ENCODE measurements at places on chromosomes 3 and 15. TPM values are rescaled to one million over a fixed set of nuclear protein-coding genes. Genes with fewer than 3 reads are reported as not detected.

DNA sequence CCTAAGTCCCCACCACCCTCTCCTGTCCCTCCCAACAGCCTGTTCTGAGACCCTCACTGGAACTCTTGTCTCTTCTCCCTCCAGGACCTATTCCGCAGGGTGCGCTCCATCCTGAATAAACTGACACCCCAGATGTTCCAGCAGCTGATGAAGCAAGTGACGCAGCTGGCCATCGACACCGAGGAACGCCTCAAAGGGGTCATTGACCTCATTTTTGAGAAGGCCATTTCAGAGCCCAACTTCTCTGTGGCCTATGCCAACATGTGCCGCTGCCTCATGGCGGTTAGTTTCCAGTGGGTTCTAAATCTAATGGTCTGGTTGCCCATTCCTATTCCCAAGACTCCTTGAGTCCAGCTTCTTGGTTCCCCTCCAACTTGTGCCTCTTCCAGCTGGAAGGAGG lies 9.3 kb downstream of the EIF4G1 start:
- no peak for DNase-seq

- no peak for DNase-seq
Observed at GRCh38 chr3:45688194-45688881, 858 bp upstream of the SACM1L start.

- DNase-seq, result no peak
Observed at GRCh38 chr15:49852756-49853155, 231.9 kb downstream of the DTWD1 start.

Gene RTP3
- not detected for total RNA-seq

Gene C3orf33
- 2.9 TPM for total RNA-seq

Gene ZWILCH
- total RNA-seq, result 17.3 TPM

DNA sequence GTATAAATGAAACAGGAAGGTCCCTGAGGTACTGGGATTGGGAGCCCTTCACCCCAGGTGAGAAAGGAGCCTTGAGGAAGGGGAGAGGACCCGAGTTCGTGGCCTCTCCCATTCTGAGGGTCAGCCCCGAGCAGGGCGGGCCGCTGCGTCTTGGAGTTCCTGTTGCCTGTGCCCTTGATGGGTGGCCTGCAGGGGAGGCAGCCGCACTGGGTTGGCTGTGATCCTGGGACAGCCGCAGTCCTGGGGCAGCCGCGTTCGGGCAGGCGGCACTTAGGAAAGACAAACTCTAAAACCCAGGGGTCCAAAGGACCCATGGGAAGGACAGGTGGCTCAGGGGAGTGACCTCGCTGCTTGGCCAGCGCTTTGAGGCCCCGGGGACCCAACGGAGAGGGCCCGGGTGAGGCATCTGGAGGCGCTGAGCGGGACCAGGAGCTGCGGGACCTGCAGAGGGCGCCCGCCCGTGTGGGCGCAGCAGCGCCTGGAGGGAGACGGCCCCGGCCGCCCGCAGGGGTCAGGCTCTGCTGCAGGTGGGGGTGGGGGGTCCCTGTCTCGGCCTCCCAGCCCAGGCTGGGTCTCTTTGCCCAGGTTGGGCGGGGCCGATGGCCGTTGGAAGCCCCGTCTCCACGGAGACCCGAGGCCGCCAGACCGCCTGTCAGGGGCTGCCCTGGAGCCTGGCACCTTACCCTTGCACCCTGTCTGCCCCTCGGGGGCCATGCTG lies 65.1 kb downstream of the HMCES start:
- DNase-seq, result no peak

DNA sequence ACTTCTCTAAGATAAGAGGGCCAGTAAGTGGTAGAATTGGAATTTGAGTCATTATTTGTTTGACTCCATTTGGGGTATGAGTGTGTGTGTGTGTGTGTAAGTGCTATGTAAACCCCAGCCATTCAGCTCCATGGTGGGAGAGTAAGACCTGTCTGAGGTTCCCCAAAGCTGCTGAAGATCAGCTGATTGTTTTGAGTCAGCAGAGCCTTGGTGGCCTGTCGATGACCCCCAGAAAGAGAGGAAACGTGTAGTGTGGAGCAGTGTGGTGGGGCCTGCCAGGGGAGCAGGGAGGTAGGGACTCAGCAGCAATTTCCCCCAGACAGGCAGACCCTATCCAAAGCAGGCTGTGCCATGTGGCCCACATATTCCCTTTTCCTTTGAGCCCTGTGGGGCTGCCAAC lies 5.3 kb downstream of the DVL3 start:
- no peak for DNase-seq

DNA sequence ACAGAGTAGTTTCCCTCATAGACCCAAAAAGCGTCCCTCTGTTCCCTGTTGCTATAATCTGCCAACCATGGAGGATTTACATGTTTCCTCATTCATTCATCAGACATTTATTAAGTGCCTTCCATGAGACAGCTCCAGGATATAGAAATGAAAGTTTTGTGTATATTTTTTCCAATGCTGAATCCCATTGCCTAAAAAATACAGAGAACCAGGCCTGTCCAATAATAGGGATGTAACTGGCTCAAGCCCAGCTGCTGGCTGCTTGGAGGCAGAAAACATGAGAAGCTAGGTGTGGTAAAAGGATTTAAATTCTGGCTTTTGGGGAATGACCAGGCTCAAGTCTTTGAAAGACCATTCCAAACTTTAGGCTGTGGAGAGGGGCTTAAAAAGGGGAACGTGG lies 41.5 kb downstream of the RARB start:
- no peak for DNase-seq

DNA sequence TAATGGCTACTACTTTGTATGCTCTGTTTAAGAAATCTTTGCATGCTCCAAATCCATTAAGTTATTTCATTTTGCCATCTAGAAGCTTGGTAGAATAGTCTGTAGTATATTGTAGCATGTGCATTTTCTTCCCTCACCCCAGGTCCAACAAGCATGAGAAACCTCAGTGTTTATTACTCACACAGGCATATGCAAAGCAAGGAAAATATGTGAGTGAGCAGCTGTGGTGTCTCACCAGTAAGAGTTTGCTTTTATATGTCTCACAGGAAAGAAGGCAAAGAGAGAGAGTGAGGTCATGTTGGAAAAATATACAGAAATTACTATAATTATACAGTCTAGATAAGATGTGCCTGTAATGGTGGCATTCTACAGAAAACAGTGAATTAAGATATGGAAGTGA lies 312.5 kb downstream of the C3orf38 start:
- no peak for DNase-seq

DNA sequence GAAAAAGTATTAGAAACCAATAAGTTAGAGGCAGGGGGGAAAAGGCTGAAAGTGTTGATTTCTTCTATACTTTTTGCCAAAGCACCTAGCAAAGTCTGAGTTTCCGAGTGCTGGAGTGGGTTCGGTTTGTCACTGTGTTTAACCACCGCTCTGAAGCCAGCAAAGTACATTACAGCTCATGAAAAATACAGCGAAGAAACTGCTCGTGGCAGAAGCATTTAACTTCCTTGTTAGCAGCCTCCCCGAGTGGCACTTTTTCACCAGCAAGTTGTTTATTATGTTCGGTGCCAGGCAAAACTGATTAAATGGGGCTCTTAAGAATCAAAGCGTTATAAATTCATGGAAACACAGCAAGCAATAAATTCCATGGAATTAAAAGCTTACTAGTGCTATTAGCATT lies 313.6 kb downstream of the FOXP1 start:
- DNase-seq, result no peak

DNA sequence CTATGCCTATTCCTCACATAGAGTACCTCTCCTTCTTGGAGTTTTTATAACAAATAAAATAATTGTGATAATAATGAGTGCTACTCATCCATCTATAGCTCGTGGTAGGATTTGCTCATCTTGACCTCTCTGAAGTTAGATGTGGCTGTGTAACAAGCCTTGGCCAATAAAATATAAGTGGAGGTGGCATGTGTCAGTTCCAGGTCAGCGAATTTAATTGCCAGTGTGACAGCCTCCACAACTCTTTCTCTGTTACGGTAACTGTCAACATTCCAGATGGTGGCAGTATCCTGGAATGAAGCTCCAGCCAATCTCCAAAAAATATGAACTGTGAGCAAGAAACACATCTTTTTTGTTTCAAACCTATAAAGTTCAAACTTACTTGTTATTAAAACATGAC lies 13.8 kb downstream of the CLRN1 start:
- DNase-seq, result no peak

- DNase-seq, result no peak
Observed at GRCh38 chr3:132573797-132574211, 23.3 kb upstream of the ACKR4 start.

- DNase-seq, result no peak
Observed at GRCh38 chr3:157912514-157913451, 193.4 kb downstream of the SHOX2 start.

DNA sequence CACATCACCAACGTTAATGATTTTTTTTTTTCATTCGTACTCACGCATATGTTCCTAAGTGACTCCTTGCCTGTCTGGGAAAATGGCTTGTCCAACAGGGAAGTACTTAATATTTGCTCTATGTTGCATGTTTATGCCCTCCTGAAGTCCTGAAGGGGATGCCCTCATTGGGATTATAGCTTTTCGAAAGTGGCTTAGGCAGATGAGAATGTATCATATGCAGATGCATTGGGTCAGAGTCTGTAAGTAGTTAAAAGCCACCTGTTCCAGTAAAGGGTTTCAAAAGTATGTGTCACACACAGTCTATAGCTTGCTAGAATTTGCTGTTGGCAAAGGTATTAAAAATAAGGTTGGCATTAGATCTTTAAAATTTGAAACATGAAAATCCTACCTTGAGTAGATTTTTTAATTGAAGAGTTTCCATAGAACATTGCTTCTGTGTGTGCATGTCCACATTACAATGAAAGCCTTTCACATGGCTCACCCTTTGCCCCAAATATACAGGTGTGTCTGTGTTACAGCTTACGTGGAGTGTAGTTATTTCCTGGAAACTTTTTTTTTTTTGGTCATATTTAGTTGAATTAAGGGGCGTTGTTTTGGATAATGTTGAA lies 2.1 kb downstream of the ABHD17C start:
- no peak for DNase-seq

DNA sequence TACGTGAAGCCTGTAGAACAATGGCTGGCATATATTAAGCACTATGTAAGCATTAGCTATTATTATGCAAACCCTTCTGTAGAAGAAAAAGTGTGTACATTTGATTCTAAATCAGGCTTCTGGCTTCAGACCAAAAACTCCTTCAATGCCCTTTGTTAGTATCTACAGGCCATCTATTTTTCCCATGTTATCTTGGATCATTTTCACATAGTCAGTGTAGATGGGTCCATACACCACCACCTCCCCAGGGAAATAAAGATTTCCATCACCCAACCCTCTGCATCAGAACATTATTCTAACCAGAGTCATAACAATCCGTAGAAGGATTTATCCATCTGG lies 8.0 kb upstream of the KLHL6 start:
- DNase-seq, result no peak

DNA sequence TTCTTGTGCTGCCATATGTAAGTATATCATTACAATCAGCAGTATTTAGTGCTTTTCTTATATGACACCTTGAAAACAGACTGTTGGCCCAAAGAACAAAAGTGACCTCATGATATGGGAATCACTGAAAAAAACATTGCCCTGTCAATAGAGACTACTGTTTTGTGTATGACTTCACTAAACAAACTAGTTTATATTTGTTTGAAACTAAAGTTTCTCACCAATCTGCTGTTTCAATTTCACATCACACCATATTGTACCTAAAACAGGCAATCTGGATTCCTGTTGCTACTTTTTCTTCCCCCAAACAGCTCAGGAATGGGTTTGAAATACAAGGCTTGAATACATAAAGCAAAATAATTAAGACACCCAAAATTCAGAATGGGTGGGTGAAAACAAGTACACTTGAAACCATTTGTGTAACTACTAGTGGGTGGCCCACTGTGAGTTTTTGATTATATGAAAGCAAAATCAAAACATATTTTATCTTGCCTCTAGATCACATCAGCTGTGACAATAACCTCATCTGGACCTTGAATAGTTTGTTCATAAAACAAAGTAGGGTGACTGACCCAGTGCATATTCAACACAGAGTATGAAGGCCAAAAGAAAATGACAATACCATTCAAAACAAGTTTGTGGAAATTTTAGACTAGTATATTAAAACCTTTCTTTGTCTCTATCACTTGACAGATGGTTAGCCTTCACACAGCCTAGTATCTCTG lies 5.9 kb downstream of the ZBTB20 start:
- DNase-seq, result no peak

DNA sequence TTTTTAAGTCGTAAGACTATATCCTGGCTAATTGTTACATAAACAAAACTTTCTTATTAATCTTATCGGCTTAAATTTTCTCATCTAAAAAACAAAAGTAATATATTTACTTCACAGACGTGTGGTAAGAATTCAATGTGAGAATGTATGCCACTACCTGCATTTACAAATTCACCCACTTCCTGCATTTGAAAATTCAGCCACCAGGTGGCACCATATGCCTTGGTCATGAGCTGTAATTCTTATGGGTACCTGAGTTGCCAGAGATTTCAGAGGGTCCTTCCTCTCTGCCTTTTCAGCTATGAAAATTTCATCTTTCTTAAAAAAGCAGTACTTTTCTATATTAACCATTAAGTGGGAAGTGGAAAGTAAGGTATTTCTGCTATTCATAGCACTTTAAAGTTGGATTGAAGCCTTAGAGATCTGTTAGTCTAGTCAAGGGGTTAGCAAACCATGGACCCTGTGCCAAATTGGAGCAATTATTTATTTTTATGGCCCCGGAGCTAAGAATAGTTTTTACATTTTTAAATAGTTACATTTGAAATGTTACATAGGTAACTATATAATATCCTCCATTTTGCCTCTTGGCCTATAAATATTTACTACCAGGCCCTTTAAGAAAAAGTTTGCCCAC lies 127.8 kb downstream of the HCN4 start:
- DNase-seq, result peak; percentile 39

GRCh38 chr15:100834731-100835130 lies 44.9 kb upstream of the ALDH1A3 start:
- no peak for DNase-seq

DNA sequence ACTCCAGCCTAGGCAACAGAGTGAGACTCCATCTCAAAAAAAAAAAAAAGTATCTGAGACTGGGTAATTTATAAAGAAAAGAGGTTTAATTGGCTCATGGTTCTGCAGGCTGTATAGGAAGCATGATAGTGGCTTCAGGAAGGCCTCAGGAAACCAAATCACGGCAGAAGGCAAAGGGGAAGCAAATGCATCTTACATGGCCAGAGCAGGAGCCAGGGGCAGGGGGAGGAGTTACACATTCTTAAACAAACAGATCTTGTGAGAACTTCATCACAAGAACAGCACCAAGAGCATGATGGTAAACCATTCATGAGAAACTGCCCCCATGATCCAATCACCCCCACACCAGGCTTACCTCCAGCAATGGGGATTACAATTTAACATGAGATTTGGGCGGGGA lies 37.2 kb downstream of the ACAP2 start:
- peak; percentile 29 for DNase-seq

DNA sequence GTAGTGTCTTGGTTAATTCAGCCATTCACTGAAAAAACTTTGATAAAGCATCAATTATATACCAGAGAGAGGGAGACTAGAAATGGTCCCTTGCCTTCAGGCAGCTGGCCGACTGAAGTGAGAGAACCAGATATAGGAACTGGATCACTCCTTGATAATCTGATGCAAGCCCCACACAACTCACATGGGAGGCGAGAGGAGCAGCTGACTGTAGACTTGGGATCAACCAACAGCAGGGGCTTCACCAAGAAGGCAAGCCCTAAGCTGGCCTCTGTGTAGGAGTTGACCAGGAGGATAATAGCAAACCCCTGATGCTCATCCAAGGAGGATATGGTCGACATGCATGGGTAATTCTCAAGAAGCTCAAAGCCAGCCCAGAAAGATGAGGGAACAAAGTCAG lies 133.1 kb downstream of the SRGAP3 start:
- DNase-seq, result no peak
